ENCODE measurements at places on chromosomes 6 and 20. TPM values are rescaled to one million over a fixed set of nuclear protein-coding genes. Genes with fewer than 3 reads are reported as not detected.

RAD21L1 gene
- total RNA-seq, result not detected

HAO1 gene
- not detected for total RNA-seq

HMGCLL1 gene
- 0.32 TPM for total RNA-seq

IMPG1 gene
- not detected for total RNA-seq

KCNK17 gene
- total RNA-seq, result not detected

CGA gene
- not detected for total RNA-seq

ROS1 gene
- not detected for total RNA-seq

WFDC2 gene
- 0.44 TPM for total RNA-seq

HS3ST5 gene
- 0.20 TPM for total RNA-seq

PNPLA1 gene
- total RNA-seq, result not detected

KIF6 gene
- total RNA-seq, result 0.17 TPM

WFDC5 gene
- not detected for total RNA-seq

GTF2H4 gene
- total RNA-seq, result 13.3 TPM

PKIB gene
- 1.1 TPM for total RNA-seq

FILIP1 gene
- total RNA-seq, result 87.3 TPM

AAR2 gene
- total RNA-seq, result 13.4 TPM

ANKRD66 gene
- not detected for total RNA-seq

KCNQ5 gene
- 90.7 TPM for total RNA-seq

FAM217A gene
- not detected for total RNA-seq

FAM209A gene
- total RNA-seq, result not detected

PACSIN1 gene
- not detected for total RNA-seq

TMEM151B gene
- total RNA-seq, result not detected

TCF19 gene
- total RNA-seq, result 2.2 TPM

JARID2 gene
- total RNA-seq, result 16.1 TPM

GMPR gene
- 139 TPM for total RNA-seq

SOD2 gene
- total RNA-seq, result 7,738 TPM

CEP250 gene
- total RNA-seq, result 19.3 TPM

FANCE gene
- 5.7 TPM for total RNA-seq

All from psoas muscle (tissue), 8 donors.